ENCODE measurements at places on chromosomes 5 and 9.

- no peak for DNase-seq
Measured at GRCh38 chr9:15249981-15250380, 57.0 kb downstream of the TTC39B start.

- DNase-seq = no peak
Measured at GRCh38 chr9:111094958-111095357, 56.7 kb upstream of the LPAR1 start.

GRCh38 chr9:78462611-78463010, 165.7 kb downstream of the PSAT1 start:
- DNase-seq = peak; percentile 21

DNA sequence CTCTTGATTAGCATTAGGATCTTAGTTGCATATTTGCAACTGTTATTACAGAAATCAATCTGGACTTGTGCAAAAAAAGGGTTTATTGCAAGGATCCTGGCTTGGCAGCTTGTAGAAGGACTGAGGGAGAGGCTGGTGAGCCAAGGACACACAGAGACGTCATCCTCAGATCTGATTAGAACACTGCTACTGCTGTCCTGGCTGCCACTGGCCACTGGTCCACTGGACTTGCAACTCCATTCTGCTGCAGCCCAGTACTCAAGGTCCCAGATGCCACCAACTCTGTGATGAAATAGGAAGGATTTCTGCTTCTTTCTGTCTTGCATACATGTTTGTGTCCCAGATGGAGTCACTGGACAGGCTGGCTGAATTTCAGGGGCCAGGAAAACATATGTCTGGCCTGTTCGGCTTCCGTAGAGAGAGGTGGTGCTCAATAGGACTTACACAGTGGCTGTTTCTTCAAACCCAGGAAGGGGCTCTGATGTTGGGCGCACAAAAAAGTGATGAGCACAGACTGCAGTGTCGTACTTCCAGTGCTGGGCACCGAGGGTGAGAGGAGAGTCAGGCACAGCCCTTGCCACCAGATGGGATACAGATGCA, 68.9 kb upstream of the SH3PXD2B start:
- no peak for DNase-seq

DNA sequence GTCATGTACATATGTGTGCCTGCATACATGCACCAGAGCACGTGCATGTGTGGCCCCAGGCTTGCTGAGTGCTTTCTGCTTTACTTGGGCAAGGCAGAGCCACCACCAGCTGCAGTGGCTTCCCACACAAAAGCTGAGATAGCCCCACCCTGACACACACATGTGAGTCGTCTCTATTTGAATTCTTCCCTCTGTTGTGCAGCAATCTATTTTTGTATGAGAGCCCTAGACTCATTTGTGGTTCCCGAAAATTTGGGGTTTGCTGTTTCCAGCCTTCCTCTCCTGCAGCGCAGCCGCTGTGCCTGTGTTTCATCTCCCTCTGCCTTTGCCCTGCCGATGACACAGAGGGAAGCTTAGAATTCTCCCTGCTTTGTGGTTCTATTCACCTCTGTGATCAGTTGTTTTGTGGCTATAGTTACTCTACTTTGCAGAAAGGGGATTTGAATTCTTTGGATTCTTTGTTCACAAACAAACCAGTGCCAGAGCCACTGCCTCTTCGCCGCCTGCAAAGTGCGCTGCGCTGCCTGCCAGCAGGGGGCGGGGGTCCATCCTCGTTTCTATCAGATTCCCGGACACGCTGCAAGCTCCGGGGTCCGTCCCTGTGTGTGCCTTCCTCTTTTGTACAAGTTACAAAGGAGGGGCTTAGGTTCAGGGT, 95.8 kb upstream of the DAP start:
- DNase-seq = peak; percentile 43

GRCh38 chr9:101427358-101427757, 8.2 kb downstream of the ALDOB start:
- DNase-seq = no peak

- no peak for DNase-seq
Measured at GRCh38 chr5:74067748-74068541, 441.9 kb downstream of the ARHGEF28 start.

DNA sequence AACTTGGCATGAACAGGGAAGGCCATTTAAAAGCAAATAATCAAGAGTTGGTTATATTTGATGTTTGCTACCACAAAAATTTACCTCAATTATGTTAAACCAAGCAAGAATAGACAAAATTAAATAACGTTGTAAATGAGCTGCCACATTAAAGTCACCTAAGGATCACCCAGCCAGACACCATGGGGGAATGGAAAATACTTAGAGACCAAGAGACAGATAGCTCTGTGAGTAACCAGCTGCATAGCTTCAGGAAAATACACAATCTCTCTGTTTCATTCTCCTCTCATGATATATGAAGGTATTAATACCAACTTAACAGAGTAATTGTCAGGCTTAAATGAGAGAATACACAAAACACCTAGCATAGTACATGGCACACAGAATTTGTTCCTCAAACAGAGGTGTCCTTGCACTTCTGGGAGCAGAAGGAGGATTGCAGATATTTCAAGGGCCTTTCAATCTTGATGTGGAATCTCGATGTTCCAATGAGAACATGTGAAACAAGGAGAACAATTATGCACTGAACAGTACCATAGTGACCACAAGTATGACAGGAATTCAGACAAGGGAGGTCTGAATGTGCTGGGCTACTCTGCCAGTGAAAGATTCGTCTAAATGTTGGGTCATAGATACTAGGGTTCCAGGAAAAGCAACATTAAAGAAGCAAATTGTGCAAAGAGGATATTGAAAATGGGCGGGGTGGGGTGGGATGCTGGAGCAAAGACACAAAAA, 18.6 kb downstream of the JAKMIP2 start:
- DNase-seq = peak; percentile 39

DNA sequence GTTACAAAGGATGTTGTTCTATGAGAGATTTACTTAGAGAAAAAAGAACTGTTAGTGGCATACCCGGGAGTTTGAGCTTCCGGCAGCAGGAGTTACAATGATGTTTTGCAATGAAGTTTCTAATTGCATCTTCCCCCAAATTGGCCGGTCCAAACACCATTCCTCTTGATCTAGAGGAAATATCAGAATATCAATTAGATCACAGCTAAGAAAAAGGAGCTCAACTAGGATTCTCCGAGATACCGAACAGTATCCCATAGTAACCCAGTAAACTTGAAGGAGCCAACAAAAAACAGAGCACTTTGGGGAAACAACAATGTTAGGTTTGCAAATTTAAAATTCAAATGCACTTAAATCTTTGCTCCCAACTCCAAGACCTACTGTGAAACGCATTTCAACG, 159.5 kb downstream of the TRPM6 start:
- DNase-seq = no peak

- DNase-seq = no peak
Measured at GRCh38 chr5:78899922-78900362, 85.2 kb downstream of the ARSB start.

- no peak for DNase-seq
Measured at GRCh38 chr5:177232358-177232757, 71.2 kb downstream of the RAB24 start.

DNA sequence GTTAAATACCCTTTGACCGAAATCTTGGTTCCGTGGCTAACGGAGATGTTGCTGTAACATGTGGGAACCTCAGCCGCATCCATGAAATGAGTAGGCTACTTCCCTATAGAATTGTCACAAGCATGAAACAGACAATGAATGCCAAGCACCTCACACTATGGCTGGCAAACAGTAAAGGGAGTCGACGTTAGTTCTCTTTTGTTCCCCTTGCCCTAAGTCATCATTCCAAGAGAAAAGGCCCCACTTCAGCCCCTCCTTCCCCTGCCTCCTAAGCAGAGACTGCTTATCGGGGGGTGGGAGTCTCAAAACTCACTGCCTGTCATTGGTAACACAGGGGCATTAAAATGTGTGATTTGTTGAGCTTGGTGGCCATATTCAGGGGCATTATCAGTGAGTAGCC, 159.6 kb downstream of the MAPKAP1 start:
- no peak for DNase-seq

Data from kidney epithelial cell (primary cell).